NCI-H2107 (cell line): ENCODE measurements at places on chromosomes 2 and 18.

DNA sequence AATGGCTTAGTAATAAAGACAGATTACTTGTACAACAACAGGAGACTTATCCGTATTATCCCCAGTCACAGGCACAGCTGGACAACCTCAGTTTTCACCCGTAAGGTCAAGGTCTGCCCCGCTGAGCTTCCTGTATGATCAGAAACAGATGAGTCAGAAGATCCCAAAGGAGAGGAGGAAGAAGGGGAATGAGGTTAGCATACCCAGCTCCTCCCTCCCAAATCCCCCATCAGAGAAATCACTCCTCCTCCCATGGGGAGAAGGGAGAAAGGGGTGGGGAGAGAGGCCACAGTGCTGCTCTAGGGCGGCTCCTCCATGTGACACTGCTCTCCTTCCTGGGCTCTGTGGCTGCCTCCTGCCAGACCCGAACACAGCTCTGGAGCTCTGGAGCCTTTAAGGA is 53.8 kb upstream of the SPTBN1 start:
- no peak for DNase-seq

- no peak for DNase-seq
Observed at GRCh38 chr2:64681479-64681967, 27.8 kb upstream of the SERTAD2 start.

DNA sequence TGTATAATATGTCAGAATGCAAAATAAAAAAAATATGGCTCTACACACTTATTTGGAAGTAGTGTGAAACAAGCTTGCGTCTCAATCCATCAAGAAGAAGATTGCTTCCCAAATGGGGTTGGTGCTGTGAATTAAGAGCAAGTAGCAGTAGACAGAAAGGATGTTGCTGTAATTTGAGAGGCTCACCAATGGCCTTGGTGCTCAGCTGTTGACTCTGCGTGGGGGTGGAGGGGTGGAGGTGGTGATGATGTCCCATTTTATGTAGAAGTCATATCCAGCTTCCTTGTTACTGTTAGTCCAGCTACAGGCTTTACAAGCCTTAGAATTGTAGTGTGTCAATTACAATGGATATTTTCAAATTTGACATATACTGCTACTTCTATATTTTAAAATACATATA is 223.4 kb upstream of the RND3 start:
- no peak for DNase-seq

- DNase-seq = no peak
Observed at GRCh38 chr2:61928826-61929461, 23.5 kb downstream of the COMMD1 start.

DNA sequence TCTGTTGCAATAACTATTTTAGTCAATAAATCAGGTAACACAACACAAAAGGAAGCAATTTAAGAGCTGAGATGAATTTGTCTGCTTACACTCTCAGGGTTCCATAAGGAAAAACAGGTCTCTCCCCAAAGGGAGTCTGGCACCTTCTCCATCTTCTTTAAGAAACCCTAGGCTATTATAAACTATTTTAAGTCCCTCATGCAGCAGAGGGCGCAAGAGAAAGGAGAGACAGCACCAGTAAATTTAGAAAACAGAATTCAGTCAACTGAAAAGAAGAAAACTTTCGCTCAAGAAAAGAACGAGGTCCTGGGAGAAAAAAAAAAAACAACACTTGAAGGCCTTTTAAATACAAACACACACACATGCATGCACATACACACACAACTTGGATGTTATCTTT is 19.1 kb downstream of the SULT1C4 start:
- no peak for DNase-seq

GRCh38 chr2:154795651-154796050 is 97.2 kb downstream of the KCNJ3 start:
- no peak for DNase-seq
